ENCODE measurements at places on chromosomes 12 and 14.

DNA sequence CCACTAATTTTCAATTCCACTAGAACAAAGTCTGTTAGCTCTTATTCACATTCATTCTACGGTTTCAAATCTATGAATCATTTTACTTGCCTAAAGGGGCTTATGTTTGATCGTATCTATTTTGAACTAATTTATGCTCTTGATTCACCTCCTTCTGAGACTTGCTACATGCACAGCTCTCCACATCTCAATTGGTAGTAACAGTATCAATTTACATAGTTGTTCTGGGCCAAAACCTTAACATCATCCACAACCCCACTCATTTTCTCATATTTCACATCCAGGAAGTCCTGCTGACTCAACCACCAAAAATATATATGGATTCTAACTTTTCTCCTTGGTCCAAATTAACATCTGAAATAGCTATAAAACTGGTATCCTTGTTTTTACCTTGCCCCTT is 208.6 kb downstream of the RASSF9 start:
- no peak for DNase-seq

- no peak for DNase-seq
Observed at GRCh38 chr14:58944968-58945356, 243.5 kb upstream of the DAAM1 start.

DNA sequence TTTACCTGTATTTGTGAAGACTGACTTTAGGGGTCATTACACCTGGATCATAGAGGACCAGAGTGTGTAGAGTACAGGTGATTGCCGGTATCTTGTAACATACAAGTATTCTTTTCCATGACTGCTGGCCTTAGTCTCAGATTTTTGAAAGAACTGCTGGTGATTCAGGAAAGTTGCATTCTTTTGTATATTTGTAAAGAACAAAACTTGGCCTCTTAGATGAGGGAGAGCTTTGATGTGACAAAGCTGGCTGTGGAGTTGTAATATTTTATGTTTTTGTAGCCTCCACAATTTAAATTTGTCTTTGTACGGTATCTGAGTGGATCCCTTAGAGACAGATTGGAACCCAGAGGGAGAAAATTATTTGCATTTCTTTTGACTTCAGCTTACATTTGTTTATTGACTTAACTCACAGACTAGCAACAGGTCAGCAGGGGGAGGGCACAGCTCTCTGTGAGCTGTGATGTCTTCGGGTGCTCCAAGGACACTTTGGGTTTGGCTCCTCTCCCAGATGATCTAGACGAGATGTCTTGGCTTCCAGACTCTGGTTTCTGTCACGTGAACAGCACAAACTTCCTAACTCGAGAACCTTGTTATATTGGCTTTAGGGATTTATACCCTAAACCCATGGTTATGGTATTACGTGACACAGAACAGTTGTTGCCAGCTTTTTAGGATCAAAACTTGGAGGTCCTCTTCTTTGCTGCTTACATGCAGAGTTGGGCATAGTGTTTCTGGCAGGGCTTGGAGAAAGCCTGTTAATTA is 65.9 kb downstream of the DAAM1 start:
- no peak for DNase-seq

DNA sequence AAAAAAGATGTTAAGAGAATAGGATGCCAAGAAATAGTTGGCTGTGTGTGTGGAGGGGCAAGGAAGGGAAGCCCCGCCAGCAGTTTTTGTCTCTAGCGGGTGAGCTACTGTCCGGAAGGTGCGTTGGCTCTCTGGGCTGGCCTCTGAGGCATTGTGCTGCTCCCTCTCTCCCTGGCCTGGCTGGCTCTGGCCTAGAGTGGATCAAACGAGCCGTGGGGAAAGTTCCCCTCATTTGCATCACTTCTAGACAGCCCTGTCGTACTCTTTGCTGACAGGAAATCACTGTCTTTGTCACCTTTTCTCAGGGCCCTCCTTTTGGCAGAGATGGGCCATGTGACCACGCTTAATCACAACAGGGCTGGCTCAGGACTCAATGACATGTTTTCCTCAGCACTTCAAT is 236.1 kb upstream of the NPAS3 start:
- no peak for DNase-seq

DNA sequence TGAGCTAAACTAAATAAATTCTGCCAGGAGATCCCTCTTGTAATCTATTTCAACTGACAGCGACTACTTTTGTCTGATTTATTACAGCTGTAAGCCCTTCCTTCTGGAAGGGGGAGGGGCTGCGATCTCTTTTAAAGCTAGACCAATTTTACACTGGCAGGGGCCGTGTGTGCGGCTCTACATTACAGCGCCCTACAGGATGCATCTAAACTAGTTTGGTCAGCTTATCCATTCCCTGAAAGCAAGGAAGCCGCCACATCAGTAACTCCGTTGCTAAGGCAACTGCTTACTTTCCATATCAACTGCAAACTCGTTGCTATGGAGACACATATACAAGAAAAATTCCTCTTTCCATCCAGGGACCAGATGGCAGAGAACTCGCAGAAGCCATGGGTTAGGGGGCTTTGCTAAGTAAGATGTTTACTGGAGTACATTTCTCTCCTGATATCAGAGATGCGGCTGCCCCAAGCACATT is 17.4 kb downstream of the FOXN3 start:
- no peak for DNase-seq

GRCh38 chr14:37045340-37046061 is 126.9 kb downstream of the SLC25A21 start:
- DNase-seq = no peak

- no peak for DNase-seq
Observed at GRCh38 chr12:120855823-120856588, 48.2 kb downstream of the SPPL3 start.

DNA sequence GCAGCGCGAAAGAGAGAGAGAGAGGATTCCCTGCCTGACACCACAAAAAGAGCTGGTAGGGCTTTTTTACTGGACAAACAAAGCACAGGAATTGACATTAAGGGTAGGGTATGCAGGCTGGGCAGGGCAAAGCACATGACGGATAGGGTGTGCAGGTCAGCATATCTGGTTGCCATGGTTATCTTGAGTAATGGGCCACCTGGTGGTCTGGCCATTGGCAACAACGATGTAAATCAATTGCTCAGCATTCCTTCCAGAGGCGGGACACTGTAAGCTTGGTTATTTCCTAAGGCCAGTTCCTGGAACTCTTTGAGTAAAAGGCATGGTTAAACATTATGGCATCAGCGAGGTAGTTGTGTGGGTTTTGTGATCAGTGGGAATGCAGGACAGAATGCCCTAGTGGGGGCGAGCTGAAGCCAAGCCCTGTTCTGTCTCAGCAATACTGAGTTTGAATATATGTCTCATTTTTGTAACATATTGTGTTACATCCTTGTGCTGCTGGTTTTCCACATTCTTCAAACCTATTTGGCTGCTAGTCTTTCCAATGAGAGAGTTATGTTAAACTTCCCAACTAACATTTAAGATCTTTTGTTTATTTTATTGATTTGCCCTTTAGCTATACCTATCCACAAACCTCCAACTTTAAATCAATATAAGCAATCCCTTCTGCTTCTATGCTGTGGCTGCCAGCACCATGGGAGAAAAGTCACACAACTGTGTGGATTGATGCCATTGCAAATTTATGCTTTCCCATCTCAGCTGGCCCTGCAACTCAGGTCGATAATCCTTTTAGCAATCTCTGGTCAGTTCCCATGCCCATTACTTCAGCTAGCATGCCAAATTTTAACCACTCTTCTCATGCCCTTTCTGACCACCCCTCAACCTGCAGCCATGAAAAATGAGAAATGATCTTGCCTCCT is 396.7 kb upstream of the PDE3A start:
- no peak for DNase-seq

- peak; percentile 53 for DNase-seq
Observed at GRCh38 chr12:65962921-65963861, 138.9 kb downstream of the HMGA2 start.

DNA sequence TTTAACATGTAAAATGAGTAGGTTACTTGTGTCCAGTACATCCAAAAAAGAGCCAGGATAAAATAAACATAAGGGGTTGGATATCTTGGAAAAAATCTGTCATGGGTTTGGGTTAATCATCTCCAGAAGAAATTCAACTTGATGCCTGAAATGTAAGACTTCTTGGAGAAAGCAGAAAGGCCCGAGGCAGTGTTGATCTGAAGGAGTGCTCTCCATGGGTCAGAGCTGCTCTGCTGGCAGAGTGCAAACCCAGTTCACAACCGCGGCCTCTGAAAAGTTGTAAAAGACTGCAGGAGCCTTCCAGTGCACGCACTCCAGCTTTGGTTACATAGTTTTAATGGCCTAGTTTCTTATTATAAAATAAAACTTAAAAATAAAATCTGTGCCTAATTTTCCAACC is 97.3 kb upstream of the ALX1 start:
- no peak for DNase-seq

GRCh38 chr12:109121346-109121880 is 5.0 kb downstream of the ACACB start:
- no peak for DNase-seq

DNA sequence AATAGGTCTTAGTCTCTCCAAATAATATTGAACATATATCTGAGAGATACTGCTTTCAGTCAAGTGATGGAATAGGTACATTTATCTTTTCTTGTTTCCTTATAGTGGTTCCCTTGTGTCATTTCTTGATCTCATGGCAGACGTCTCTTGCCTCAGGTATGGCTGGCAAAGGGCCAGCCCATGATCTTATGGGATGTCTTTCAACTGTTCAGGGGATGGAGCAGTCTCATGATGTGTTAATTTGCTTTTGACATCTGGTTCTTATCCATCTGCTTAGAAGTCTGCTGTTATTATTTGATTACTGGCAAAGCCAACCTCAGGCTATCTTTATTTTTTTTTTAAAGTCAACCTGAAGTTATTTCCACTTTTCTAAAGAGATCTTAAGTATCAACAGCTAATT is 262.9 kb downstream of the TMEM117 start:
- DNase-seq = no peak

- no peak for DNase-seq
Observed at GRCh38 chr14:95537298-95538089, 2.6 kb downstream of the GLRX5 start.

- DNase-seq = no peak
Observed at GRCh38 chr12:124713041-124713435, 145.6 kb upstream of the NCOR2 start.

DNA sequence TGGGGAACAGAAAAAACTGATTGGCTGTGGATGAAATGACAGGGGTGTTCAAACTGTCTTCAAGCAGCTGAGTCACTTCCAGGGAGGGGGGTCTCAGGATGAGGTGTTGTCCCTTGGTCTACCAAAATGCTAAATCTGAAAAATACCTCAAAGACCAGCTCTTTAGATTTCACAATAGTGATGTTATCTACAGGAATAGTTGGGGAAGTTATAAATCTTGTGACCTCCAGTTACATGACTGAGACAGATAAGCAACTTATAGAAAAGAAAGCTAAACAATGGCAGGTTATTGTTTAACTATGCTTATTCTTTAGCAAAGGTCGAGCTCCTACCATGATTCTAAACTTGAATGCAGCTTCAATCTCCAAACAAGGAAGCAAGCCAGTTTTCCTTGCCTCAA is 125.4 kb downstream of the SYT10 start:
- DNase-seq = no peak

DNA sequence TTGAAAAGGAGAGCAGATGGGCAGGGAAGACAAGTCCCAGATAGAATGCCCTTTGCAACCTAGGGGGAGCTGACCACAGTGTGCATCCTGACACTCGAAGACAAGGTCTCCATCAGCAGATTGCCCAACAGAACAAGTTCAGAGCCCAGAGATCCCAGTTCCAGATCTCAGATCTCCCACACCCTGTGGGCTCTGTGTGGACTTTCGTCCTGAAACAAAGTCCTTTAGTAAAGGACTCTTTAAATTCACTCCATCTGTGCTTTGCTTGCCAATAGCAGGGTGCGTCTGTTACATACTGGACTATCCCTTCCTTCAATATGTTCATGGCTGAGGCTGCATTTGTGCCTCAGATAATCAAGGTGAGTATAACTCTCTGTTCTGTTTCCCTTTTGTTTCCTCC is 8.7 kb upstream of the C1RL start:
- no peak for DNase-seq

- no peak for DNase-seq
Observed at GRCh38 chr14:48616931-48617330, 941.5 kb upstream of the MDGA2 start.

DNA sequence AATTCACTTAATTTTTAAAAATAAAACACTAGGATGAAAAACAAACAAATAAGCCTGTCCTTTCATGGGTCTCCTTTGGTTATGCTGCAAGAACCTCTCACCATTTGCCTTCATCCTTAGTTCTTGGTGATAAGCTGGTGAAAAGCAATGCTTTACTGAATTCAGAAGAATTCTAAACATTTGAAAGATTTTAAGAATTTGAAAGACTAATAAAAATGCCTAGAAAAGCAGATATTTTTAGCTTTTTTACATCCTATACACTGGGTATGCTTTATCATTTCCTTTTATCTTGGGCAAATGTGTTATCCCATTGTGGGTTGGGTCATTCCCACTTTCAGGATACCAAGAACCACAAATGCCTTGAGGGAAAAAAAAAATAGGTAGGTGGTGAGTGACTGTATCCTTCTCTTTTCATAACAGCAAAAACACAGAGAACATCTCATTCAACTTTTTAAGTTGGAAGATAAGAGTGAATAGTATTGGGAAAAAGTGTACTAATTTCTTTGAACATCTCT is 197.1 kb upstream of the ABCD2 start:
- no peak for DNase-seq

DNA sequence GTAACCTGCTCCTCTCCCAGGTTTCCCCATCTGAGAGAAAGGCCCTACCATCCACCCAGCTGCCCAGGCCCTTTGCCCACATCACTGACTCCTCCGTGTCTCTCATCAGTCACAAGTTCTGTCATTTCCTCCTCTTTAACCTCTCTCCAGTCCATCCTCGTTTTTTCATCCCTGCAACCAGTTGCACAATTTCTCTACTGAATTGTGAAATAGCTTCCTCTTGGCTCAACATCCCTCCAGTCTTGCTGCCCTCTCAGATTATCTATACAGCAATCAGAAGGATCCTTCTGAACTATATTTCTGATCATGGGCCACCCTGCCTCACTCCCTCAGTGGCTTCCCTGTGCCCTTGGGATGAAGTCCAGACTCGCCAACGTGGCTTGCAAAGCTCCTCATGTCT is 6.8 kb downstream of the FAM161B start:
- DNase-seq = no peak

- DNase-seq = peak; percentile 31
Observed at GRCh38 chr14:60163693-60164092, 1.5 kb downstream of the DHRS7 start.

- DNase-seq = no peak
Observed at GRCh38 chr12:32606443-32606842, 72.7 kb upstream of the DNM1L start.

GRCh38 chr14:104431351-104431928 is 148.1 kb upstream of the C14orf180 start:
- DNase-seq = no peak

- no peak for DNase-seq
Observed at GRCh38 chr14:51401756-51402155, 161.7 kb downstream of the TMX1 start.

GRCh38 chr12:3740480-3741231 is 12.3 kb downstream of the CRACR2A start:
- no peak for DNase-seq

GRCh38 chr14:39265033-39265432 is 31.3 kb downstream of the MIA2 start:
- DNase-seq = no peak

- no peak for DNase-seq
Observed at GRCh38 chr12:31019976-31020375, 53.7 kb upstream of the DDX11 start.

All from RKO (cell line).